ENCODE measurements at places on chromosomes 5 and 9. TPM values are rescaled to one million over a fixed set of nuclear protein-coding genes. Genes with fewer than 3 reads are reported as not detected.

DRD1 gene
- total RNA-seq, result not detected

PPP1R26 gene
- total RNA-seq, result 0.35 TPM

PCDHB3 gene
- total RNA-seq, result not detected

LPAR1 gene
- 10.8 TPM for total RNA-seq

OR1Q1 gene
- total RNA-seq, result not detected

MOB3B gene
- 1.4 TPM for total RNA-seq

DNA sequence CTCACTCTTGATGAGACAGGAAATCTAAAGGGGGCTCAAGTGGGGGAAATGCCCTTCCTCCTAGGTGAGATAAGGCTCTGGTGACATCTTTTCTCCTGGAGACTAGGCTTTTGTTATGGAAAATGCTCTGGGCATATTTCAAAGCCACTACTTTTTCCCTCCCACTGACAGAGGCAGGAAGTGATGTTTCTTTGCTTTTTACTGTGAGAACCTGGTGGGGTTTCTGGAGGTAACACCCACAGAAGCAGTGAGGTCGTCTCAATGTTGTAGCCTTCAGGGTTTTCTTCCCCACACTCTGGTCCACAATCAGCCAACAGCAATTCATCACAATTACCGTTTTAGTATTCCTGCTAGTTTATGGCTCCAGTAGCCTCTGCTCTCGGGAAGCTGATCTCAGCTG, 41.4 kb upstream of the FAM240B start:
- no peak overlapping the region for H3K27ac ChIP-seq
- no peaks in the 10 kb centered on the region for H3K27me3 ChIP-seq
- no peaks in the 10 kb centered on the region for H3K36me3 ChIP-seq
- H3K4me3 ChIP-seq, result no peak overlapping the region

DNA sequence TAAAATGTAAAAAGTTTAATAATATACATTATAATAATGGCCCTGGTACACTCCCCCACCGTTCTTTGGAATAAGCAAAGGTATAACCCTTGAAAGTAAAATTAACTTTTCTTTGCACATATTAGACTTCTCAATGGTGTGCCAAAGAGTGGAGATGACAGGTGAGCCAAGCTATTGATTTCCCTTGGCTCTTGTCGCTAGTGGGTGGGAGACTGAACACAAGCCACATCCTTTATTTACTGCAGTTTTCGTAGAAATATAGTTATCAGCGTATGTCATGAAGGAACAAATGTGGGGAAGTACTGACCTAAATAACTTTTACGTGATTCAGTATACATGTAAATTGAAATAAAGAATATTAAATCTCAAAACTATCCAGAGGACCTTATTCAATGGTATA, 549.3 kb downstream of the RAB3C start:
- H3K36me3 ChIP-seq, result no peaks in the 10 kb centered on the region
- no peaks in the 10 kb centered on the region for H3K27me3 ChIP-seq
- no peak overlapping the region for H3K27ac ChIP-seq
- H3K4me1 ChIP-seq, result no peaks in the 10 kb centered on the region

Data from GM12878 (cell line).